ENCODE measurements at places on chromosomes 2 and 18.

DNA sequence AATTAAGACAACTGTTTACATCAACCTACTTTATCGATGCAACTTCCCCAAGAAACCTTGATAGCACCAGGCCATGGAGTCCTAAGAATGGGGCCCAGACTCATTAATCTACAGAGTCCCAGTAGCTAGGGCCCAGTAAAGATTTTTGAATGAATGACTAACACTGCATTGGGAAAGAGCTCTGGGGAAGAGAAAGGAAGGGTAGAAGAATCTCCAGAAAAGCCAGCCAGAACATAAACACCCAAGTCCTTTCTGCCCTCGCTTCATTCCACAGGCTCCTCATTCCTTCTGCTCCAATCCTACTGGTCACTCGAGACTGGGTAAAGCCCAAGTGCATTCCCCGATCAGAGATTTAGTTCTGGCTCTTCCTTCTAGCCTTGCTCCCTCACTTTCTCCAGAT, 44.3 kb downstream of the CYRIA start:
- DNase-seq: no peak

DNA sequence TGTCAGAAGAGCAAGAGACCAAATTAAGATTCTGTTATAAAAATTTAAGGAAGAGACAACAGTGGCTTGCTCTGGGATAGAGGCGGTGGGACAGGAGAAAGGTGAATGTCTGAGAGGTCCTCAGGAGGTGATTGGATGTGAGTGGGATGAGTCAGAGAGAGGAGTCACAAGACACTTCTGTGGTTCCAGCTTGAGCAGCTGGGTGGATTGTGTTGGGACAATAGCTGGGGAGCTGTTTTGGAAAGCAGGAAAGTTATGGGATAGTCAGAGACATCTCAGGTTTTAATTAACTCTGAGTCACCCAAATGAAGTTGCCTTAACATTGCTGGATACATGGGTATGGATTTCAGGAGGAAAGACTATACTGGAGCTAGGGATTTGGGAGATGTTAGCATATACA, 218.0 kb upstream of the TRIB2 start:
- DNase-seq: no peak

DNA sequence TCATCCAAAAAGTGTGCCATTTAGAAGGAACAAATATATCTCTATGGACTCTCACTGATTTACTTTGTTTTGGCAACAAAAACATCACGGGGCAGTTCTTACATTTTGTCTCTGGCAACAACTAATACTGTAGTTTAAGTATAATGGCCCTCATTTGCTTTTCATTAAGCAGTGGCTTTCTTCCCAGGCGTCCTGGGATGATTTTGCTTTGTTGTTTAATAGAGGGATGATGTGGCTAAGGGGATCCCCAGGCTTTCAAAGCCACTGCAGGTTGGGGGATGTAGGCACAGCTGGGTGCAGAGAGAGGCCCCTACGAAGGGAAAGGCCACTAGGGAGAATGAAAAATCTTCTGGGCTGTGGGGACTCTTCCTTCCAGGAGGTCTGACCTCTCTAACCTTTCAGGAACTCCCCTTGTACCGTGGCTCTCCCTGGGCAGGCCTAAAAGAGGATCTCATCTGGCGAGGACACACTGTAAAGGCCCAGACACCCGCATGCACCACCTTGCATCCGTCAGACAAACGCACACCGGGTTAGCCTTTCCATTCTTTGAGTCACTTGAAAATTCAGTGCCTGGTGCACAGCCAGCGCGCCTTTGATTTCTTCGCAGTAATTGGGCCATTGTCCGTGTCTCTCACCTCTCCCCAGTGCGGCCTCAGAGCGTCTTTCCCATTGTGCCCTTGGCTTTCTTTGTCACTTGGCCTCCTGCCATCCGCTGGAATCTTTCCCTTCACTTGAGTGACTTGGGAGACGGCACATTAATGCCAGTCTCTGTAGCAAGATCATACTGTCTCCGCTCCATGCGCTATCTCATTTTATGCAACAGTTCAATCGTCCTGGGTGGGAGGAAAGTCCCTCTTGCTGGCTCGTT, 40.3 kb upstream of the AFF3 start:
- DNase-seq: no peak

- DNase-seq: no peak
Observed at GRCh38 chr2:26144031-26144430, 28.9 kb upstream of the GAREM2 start.

- no peak for DNase-seq
Observed at GRCh38 chr18:50393802-50394201, 19.0 kb downstream of the SKA1 start.

DNA sequence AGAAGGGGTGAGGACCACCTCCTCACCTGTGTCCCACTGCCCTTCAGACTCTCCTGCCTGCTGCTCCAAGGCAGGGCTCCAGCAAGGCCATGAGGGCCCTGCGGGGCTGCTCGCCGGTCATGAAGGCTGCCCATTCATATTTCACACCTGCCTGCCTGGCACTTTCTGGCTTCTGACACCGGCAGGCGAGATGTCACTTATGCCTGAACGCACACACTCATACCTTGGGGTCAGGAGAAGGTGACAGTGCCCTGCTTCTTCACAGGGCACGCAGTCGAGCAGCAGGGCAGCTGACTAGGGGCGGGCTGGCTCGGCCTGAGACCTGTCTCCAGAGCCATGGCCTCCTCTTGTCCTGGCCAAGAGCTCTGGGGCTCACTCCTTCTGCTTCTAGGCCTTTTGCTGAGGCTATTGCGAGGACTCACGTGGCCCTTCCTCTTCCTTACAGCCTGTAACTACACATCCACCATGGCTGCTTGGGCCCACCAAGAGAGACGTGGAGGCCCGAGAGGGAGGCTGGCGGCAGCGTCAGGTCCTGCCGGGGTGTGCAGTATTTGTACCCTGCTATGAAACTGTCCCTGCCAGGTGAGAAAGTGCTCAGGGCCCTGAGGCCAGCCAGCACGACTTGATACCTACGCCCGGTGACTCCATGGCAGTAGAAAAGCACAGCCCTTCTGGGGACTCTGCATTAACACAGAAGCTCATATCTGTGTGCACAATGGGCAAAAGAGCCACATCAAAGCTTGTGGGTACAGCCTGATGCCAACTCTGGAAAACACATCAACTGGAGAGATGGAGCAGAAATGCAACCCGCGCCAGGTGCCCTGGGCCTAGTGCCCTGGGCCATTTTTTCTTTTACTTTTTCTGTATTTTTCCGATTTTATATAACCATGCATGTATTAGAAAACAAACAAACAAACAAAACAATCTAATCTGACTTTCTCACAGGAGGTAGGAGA, 30.6 kb downstream of the HS6ST1 start:
- no peak for DNase-seq

DNA sequence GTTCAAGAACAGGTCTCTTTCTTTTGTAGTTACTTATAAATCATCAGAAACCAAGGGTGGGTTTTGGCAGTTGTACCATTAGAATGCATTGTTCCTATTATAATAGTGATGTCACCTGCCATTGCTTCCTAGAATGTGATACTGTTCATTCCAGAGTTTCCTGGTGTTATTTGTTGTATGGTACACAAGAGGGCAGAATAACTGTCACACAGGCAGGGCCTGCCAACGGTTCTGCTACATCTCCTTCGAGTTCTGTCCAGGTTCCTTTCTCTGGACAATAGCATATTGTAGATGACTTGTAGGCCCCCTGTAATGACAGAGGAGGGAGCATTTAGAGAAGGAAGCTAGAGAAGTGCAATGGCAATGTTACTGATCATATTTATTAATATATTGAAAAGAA, 98.3 kb downstream of the KLHL14 start:
- DNase-seq: no peak

GRCh38 chr18:10899481-10899880, 249.9 kb downstream of the PIEZO2 start:
- no peak for DNase-seq

GRCh38 chr2:20165677-20166509, 59.0 kb downstream of the SDC1 start:
- DNase-seq: no peak

- DNase-seq: no peak
Observed at GRCh38 chr2:179098080-179098689, 48.2 kb upstream of the CCDC141 start.

DNA sequence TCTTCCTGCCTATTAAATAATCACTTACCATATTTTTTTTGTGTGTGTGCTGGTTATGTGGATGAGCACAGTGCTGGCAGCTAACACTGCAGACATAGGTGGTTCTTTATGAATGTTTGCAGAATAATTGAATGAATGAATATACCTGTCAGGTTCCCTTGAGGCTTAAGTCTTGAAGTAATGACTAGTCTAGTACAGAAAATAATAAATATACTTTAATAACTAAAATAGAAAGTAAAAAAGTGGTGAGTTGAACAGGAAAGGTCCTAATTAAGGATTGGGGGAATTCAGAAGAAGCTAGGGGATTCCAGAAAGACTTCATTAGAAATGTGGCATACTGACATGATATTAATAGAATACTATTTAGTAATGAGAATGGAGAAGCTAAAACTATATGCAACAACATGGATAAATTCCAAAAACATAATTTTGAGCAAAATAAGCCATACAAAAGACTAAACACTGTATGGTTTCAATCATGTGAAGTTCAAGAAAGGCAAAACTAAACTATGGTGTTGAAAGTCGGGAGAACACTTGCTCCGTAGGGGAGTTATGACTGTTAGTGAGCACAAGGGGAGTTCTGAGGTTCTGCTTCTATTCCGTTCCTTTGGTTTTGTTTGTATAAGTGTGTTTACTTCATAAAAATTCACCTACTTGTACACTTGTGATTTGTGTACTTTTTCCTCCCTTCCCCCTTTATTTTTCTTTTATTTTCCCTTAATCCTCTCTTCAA, 464.6 kb downstream of the MTX2 start:
- no peak for DNase-seq

DNA sequence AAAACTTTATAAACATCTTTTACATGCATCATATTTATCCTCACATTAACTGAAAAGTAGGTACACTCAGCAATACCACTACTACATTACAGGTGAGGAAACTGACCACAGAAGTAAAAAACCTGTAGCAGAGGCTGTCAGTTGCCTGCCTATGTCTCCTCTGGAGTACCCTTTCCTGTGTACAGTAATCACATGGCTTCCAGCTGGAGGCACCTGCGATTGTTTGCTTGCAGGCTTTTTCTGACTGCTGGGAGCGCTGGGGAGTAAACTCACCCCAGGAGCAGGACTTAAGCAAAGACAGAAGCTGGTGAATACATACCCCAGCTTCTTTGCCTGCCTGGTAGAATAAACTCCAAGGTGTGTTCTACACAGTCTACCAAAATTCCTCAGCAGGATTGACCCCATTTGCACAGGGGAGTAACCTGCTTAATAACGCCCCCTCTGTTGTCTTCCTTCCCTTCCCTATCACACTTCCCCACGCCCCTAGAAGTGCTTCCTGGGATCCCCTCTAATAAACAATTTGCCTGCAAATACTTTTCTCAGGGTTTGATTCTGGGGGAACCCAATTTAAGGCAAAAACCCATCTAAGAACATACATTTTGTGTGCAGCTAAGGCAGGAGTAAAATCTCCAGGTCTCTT, 138.9 kb downstream of the PTH2R start:
- no peak for DNase-seq
